Neural progenitor cell (in vitro differentiated cells): ENCODE measurements at places on chromosomes 4 and X. TPM values are rescaled to one million over a fixed set of nuclear protein-coding genes. Genes with fewer than 3 reads are reported as not detected.

GRCh38 chrX:119389214-119389613 lies 9.9 kb upstream of the SLC25A43 start:
- H3K27me3 ChIP-seq, result no peaks in the 10 kb centered on the region
- DNase-seq, result no peak
- H3K4me1 ChIP-seq, result no peaks in the 10 kb centered on the region
- no peaks in the 10 kb centered on the region for H3K36me3 ChIP-seq

DNA sequence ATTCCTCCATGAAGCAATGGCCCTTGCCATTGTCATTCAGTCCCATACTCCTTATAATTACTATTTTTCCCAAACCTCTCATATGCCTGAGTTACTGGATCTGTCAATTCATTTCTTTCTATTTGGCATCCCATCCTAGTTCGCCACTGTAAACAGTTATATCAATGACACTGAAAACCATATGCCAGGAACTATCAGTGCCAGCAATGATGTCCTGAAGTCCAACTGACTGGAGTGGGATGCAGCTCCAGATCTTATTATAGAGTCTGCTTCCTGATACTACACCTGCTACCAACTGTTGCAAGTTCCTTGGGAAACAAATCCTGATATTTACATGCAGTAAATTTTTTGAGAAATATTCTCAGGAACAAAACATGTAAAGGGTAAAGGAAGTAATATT lies 27.0 kb upstream of the BANK1 start:
- no peaks in the 10 kb centered on the region for H3K4me1 ChIP-seq
- H3K4me3 ChIP-seq, result no peak overlapping the region
- no peak overlapping the region for H3K27ac ChIP-seq
- DNase-seq, result no peak
- H3K36me3 ChIP-seq, result no peaks in the 10 kb centered on the region

DNA sequence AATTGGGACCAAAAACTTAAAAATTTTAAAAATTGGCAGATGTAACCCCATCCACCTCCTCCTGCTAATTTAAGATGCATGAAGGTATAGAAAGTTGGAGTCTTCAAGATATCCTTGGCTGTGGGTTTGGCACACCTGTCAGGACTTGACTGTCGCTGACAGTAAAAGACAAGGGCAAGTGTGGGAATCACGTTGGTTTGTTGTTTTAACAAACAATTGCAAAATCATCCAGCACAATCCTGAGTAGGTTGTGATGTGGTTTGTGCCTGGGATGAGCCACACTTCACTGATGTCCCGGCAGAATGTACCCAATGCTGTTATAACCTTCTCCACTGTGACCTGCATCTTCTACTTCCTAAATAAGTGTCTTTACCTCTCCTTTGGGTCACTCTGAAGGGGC lies 24.0 kb downstream of the HOPX start:
- DNase-seq, result no peak
- peaks cover 15% of the 10 kb centered on the region for H3K4me1 ChIP-seq
- H3K27ac ChIP-seq, result no peak overlapping the region
- H3K4me3 ChIP-seq, result no peak overlapping the region
- peaks cover 85% of the 10 kb centered on the region for H3K27me3 ChIP-seq
- H3K36me3 ChIP-seq, result no peaks in the 10 kb centered on the region

DNA sequence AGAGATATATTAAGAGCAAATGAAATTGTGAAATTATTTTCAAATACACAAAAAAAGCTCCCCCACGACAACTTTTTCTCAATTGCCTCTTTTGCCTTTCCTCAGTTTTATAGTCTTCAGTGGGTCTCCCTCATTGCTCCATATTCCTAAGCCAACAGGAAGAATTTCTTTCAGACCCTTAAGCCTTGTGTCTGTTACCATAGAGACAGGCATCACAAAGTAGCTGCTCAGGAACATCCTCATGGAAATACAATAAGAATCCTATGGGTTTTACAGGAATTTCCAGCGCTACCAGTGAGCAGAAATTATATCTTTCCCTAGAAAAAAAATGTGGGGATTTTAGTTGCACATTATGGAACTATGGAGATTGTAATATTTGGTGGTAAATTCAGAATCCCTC lies 121.9 kb upstream of the DMD start:
- no peaks in the 10 kb centered on the region for H3K4me1 ChIP-seq
- no peaks in the 10 kb centered on the region for H3K27me3 ChIP-seq
- H3K27ac ChIP-seq, result no peak overlapping the region
- DNase-seq, result peak; percentile 19

DNA sequence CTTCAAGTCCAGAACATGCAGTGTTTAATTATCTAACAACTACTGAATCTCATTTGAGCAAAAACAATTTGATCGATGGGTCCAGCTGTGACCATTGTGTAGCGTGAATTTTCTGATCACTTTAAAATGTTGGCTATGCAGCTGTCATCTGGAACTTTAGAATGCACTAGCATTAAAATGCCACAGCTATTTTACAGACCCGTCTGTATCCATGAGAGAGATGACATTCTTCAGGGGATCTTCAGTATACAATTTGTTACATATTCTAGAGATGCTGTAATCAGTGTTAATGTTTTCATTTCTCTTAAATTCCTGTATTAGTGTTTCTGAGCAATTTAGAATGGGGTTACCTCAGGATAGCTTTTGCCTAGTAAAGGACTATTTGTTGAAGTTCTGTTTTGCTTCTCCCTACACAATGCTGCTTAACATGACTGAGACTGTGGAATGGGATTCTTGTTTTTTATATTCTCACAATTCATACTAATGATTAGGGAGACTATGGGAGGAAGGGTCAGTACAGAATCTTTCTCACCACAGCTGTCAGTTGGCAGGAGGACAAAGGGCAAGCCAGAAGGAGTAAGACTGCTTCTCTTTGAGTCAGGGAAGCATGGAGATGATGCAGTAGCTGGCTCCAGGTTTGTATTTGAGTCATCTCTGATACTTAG lies 13.2 kb upstream of the CTSO start:
- H3K27ac ChIP-seq, result no peak overlapping the region
- no peaks in the 10 kb centered on the region for H3K36me3 ChIP-seq
- no peak for DNase-seq
- no peaks in the 10 kb centered on the region for H3K4me1 ChIP-seq
- H3K4me3 ChIP-seq, result no peak overlapping the region

DNA sequence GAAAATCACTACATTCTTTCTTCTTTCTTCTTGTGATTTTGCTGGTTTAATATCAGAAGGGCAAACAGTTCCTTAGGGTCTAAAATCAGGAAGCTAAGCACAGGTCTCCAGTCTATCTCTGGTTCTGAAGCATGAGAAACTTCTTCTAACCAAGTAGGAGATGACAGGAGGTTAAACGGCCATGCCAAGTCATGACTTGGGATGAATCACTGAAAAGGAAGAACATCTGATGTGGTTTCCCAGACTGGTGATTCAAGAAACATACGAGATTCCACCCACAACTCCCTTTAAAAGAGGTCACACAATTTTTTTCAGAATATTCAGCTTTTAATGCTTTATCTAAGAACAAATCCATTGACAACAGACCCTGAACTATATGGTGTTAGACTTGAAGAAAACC lies 684.0 kb upstream of the PRKX start:
- H3K4me3 ChIP-seq, result no peak overlapping the region
- no peak overlapping the region for H3K27ac ChIP-seq
- H3K36me3 ChIP-seq, result no peaks in the 10 kb centered on the region
- H3K4me1 ChIP-seq, result no peaks in the 10 kb centered on the region

DNA sequence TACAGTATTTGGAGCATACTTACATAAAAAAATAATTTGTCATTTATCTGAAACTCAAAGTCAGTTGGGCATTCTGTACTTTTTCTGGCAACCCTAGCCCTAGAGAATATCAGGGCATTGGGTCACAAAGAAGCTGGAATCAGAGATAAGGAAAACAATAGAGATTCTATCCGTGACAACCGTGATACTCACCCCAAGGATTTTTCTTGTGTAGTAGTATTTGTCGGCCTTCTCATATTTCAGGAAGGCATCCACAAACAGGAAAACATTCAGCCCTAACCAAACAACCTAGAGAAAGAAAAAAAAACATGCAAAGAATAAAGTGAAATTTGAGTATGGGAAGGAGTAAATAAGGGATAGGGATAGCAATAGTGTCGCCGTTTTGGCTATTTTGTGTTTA lies 3.6 kb downstream of the NOX1 start:
- DNase-seq, result no peak
- H3K27me3 ChIP-seq, result no peaks in the 10 kb centered on the region
- H3K4me3 ChIP-seq, result no peak overlapping the region
- H3K4me1 ChIP-seq, result no peaks in the 10 kb centered on the region
- no peak overlapping the region for H3K27ac ChIP-seq
- no peaks in the 10 kb centered on the region for H3K36me3 ChIP-seq

DSPP gene
- 0.21 TPM in 1 of 2 replicates, not detected in the other for total RNA-seq
